ENCODE measurements at places on chromosomes 2 and 18.

DNA sequence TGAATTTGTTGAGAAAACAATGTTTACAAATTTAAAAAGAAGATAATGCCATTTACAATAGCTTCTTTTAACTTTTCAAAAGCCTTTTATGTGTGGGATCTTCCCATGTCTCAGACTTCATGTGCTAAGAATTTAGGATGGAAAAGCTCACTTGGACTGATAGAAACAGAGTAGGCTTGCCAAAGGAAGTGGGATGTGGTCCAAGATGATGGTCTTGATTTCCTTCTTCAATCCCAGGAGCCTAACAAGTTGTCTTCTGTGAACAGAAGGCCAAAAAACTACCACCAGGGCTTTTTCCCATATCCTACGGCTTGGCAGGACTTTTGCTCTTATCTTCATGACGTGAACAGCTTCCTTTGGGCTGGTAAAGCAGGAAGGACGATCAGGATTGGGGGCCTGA lies 9.5 kb downstream of the CXCR4 start:
- DNase-seq, result no peak

DNA sequence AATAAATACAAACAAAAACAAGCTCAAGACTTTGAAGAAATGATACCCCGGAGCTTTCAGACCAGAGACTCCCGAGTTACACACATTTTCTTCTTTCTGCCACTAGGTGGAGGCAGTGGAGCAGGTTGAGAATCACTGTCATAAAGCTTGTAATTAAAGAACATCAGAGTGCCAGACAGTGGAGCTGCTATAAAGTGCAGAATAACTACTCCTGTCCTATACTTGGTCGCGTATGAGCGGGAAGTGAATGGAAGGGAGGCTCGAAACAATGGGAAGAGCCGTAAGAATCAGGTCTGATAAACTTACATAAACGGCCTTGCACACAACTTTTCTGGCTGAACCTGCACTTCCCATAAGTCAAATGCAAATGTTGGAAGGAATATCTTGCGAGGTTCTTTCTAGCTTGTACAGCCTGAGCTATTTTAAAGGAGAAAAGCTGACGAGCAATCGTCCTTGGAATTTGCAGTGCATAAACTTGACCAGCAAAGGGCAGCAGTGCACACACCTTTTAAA lies 189.0 kb downstream of the RPIA start:
- no peak for DNase-seq

DNA sequence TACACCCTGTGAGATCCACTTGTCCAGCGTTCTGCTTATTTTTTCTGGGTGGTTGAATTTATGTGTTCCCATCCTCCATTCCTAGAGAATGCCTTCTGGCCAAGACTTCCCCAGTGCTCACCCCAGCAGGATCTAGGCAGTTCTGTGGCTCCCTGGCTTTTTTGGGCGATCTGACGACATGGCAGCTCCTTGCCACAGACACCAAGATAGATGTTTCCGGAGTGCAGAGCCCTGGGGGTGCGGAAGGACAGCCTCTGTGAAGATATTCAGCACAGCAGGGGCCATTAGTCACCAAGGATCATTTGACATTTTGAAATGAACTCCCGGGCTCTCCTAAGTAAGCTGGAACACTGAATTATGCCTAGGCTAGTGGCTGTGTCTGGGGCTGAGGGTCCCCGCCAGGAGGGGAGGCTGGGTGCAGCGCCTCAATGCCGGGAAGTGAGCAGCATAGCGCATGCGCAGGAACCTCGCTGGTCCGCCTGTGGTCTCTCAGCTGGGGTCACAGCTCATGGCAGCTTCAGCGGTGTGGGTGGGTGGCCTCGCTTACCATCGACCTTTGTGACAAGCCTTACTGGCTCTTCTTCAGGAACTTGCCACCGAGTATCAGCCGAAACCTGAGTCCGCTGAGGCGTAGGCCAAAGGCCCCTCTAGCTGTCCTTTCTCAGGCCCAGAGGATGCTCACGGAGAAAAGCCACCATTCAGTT lies 60.3 kb downstream of the MEX3C start:
- no peak for DNase-seq

DNA sequence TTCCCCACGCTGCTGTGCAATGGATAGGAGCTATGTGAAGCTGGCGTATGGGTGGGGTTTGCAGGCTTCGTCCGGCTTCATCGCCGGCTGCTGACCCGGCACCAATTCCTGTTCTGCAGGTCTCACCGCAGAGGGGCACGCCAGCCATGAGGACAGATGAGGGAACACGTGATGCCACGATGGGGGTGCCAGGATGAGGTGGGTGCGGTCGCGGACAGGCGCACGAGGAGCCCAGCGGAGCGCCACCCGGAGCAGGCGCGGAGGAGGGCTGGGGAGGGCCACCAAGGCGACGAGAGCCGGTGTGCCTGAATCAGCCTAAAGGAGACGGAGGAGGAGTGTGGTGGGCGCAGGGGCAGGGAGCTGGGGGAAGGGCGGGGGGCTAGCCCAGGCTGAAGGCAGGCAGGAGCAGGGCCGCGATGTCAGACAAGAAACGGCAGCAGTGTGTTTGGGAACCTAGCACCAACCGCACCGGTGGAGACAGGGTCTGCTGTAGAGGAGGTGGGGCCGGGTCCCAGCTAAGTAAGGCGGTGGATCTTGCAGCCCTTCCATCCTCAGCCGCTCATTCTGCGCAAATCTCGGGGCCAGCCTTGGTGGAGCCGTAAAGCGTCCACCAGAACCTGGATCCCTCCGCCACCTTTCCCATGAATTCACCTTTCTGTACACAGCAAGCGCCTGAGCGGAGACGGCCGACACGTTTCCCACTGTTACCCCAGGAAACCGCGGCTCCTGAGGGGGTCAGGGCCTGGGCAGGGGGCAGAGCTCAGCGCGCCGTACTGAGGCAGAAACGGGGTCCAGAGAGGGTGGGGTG lies 17.0 kb upstream of the CD8A start:
- DNase-seq, result no peak

Measured in stimulated activated CD8-positive, alpha-beta memory T cell treated with anti-CD3 and anti-CD28 coated beads, Interleukin-4, amount 100 ng/mL, for 1 hour (primary cell).